ENCODE measurements at places on chromosomes 1 and 21.
A peak's percentile ranks its signal among the peaks of the same experiment; 100 is the strongest.

DNA sequence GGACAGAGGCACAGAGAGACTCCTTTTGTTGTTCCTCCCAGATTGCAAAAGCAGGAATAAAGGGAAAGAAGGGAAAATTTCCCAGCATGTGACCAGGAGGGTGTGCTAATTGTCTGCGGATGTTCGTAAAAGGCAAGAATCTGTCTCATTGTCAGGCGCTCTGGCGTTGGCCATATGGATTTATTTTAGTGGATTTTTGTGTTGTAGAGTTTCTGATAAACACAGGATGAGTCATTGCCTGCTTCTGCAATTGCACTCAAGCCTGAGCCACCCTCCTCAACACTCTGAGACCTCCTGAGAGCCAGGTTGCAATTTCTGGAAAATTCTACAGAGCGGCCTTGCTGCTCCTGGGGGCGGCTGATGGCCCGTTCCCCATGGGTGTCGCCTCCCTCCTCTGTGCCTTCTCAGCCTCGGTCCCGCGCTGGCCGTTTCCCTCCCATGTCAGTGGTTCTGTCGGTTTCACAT, 227.7 kb downstream of the KAZN start:
- DNase-seq = no peak

GRCh38 chr1:208113011-208113410, 131.2 kb downstream of the PLXNA2 start:
- no peak for DNase-seq

GRCh38 chr1:93440272-93440671, 7.6 kb upstream of the FNBP1L start:
- DNase-seq = no peak

- DNase-seq = no peak
Observed at GRCh38 chr1:55259911-55260609, 44.9 kb upstream of the USP24 start.

- no peak for DNase-seq
Observed at GRCh38 chr1:67892476-67893125, 59.3 kb upstream of the GNG12 start.

GRCh38 chr1:211515090-211516023, 23.4 kb upstream of the RD3 start:
- peak; percentile 59 for DNase-seq

DNA sequence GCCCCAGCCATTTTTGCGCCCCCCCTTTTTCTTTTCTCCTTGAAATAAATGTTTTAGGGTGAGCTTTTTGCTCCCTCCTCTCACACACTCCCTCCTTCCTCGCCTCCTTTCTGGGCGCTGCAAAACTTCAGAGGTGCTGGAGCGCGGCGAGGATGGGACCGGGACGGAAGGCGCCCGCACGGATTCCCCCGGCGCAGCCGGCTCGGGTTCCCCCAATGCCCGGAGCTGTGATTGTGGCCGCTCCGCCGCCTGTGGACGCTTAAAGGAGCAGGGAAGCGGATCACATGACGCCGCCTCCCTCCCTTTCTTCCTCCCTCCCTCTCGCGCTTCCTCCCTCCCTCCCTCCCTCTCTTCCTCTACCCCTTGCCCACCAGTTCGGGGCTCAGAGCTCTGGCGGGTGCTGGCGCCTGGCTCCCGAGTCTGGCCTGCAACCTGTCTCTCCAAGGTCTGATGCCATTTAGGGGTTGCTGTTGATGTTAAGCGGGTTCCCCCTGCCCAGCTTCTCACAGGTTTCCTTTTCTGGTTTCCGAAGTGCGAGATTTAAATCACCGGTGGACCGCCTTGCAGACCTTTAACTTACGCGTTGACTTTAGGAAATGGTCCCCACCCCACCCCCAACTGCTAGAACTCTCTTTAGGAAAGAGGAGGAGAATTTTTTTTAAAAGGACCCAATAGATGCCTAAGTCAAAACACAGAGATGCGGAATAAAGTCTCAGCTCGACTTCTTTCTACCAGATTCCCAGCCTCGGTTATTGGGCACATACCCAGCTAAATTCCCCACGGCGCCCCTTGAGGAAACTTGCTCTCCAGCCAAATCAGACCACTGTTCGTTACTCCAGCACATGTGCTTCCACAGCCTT, at the start of gene WLS:
TSS of gene WLS (minus strand) at position 235 of the 860 bp plus-strand sequence. CDS start at position 11, 224 bp downstream.
- DNase-seq = peak; percentile 71

DNA sequence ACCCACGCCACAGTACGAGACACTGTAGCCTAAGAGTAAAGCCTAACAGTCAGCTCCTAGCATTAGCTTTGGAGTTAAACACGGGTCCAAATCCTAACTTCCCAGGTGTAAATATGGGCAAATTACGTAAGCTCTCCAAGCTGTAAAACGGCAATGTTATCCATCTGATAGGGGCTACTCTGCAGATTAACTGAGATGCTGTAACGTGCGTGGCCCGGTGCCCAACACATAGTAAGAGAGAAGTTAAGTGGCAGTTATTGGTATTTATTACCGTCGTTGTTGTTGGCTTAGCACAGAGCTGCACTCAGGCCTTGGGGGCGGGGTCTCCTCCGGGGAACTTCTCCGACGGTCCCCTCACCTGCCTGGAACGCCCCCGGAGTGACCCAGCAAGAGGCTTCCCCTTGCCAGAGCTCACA, 457 bp downstream of the TRAPPC3 start:
- no peak for DNase-seq

DNA sequence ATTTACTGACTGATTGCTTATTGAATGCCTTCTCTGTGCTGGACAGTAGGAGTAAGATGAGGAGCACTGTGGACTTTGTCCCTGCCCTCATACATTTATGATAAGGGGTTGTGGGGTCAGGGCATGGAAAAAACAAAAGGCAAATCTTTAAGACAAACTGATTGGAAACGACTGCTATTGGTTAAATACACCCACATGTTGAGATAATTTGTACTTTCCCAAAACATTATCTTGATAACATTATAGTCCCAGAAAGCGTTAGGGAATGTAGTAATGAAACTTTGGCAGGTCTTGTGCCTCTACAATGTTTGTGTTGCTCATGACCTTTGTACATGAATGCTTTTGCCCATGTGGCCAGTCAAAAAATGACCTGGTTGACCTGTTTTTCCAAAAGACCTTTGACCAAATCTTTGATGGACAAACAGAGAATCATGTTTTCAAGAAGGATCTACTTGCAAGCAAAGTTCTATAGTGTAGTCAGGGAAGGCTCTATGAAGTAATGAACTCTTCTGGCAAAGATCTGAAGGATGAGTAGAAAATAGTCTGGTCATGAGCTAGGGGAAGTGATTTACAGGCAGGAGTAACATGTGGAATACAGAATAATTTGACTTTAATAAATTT, 50.9 kb downstream of the LEPR start:
- no peak for DNase-seq

GRCh38 chr1:236159704-236160539, 17.6 kb downstream of the GPR137B start:
- peak; percentile 65 for DNase-seq

DNA sequence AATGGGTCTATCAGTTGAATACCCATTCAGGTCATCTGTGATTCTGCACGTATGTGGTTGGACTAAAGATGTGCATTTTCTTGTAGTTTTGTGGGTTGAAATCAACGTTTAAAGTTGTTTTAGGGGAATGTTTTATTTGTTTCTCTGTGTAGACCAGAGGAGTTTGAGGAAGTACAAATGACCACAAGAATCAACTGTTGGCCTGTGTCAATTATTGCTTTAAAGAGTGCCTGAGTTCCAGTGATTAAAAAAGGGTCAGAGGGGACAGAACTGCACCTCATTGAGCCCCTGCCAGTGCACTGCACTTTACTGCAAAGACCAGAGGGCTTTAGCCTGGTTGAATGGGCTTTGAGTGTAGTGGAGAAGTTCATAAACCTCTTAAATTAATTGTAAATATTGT, 190.3 kb downstream of the VPS13D start:
- DNase-seq = no peak

- no peak for DNase-seq
Observed at GRCh38 chr1:58447042-58447441, 99.5 kb downstream of the OMA1 start.

GRCh38 chr1:174397261-174397660, 50.5 kb upstream of the GPR52 start:
- no peak for DNase-seq

GRCh38 chr1:224089583-224089982, 24.3 kb upstream of the FBXO28 start:
- DNase-seq = no peak

- DNase-seq = no peak
Observed at GRCh38 chr1:37068897-37069296, 34.6 kb upstream of the GRIK3 start.

DNA sequence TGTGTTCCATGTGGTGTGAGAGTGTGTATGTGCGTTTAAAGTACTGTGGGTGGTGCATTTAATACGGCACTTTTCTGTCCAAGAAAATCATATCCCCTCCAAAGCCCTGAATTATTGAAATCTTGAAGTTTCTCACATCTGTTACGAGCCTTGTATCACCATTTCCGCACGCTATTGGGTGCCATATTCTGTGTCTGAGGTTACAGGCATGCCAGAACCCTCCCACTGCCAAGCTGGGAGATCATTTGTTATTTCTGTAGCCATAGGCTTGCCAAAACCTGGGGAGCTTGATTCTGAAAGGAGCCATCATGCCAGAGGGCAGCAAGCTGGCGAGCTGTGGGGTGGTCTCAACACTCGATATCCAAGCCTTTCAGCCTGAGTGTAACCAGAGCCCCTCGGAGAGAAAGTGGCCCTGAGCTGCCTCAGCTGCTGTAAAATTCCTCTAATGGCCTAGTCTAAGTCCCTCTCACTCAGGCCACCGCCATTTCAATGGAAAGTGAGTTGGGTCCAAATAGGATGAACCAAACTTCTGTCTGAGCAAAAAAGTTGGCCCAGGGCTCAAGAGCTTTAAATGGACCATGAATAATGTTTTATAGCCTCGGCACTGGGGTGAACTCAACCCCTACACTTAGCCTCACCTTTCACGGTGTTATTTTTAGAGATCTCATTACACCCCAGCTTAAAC, 298.4 kb upstream of the DUSP10 start:
- DNase-seq = no peak

DNA sequence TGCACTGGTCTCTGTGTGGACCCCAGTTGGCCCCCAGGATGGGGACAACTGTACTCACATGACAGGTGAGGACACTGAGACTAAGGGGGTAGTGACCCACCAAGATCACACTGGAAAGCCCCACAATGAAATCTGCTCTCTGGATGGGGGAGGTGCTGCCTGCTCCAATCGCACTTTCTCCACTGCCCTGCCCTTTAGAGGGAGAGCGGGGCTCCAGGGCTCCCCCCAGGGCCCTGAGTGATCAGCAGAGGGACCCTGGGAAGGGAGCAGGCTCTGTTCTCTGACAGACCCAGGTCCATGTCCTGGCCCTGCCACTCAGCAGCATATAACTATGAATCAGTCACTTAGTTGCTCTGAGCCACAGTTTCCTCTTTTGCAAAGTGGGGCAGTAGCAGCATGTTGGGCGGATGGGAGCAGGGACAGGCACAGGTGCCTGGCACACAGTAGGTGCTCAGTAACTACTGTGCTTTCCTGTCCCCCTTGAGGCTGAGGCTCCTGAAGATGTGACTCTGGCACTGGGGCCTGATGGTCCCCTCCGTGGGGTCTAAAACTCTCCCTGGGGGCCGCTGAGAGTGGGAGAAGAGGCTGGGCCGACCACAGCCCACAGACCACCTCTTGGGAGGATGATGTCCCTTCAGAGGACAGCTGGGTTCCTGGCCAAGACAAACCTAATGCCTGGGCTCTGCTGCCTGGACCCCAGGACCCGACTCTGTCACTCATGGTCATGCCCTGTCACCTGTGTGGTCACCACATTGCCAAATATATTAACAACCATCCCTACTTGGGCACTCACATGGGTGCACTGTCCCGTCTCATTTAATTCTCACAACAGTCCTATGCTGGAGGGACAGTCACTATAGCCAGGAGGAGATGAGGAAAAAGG, 222.7 kb downstream of the PTPRU start:
- DNase-seq = no peak

DNA sequence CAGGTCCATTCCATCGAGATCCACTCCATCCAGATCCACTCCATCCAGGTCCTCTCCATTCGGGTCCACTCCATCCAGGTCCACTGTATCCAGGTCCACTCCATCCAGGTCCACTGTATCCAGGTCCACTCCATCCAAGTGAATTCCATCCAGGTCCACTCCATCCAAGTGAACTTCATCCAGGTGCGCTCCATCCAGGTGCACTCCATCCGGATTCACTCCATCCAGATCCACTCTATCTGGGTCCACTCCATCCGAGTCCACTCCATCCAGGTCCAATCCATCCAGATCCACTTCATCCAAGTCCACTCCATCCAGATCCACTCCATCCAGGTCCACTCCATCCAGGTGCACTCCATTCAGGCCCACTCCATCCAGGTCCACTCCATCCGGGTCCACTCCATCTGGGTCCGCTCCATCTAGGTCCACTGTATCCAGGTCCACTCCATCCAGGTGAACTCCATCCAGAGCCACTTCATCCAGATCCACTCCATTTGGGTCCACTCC, 157.4 kb downstream of the HUNK start:
- no peak for DNase-seq

GRCh38 chr1:96967311-96967710, 245.7 kb downstream of the PTBP2 start:
- DNase-seq = no peak

DNA sequence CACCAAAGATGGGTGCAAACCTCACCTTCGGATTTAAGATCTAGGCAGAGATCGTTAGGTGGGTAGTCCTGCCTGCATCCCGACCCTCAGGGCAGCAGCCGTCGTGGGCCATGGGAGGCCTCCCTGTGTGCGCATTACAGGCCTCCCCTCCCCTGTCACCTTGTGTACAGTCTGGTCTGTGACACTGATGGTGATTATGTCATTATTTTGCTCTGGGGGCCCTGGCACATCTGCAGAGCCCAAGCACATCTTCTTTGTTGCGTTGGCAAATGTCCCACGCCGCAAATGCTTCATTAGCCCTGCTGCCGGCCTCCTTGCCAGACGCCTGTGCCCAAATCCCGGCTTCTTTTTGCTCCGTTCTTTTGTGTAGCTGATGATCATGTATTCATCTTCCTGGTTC, 31.7 kb downstream of the PROX1 start:
- no peak for DNase-seq

DNA sequence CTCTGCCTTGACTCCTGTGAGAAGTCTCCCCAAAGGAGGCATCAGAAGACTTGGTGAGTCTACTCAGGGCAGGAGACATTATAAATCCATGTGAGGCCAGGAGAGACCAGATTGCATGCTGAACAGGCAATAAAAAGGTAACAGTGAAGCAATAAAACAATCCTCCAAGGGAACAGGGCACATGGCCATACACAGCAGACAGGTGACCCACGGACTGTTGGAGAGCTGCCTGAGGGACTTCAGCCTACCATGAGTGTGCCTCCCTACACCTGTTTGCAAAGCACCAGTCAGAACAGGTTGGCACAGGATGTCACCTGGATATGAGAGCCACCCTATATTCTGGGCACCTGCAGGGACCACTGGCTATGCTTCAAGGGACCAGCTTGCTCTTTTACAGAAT, 67.6 kb downstream of the MAB21L3 start:
- DNase-seq = no peak

DNA sequence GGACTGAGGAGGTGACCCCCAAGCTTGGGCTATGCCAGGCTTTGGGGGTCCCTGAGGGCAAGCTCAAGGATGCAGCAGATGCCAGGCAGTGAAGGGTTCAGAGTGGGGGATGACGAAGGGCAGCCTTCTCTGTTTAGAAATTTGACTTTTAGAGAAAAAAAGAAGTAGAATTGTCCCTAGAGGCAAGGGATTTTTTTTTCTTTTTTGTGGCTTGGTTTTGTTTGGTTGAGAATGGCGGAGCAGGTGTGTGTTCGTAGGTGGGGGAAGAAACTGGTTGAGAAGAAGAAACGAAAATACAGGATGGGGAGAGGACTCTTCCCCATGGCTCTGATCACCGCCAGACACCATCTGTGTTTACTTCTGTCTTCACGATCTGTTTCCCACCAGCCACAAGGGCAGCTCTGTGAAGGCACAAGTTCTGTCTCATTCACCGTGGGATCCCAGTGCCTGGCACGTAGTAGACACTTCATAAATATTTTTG, 8.2 kb downstream of the PLA2G5 start:
- DNase-seq = no peak

Measured in CD14-positive monocyte (primary cell).